ENCODE measurements at places on chromosomes 3 and 15. TPM values are rescaled to one million over a fixed set of nuclear protein-coding genes. Genes with fewer than 3 reads are reported as not detected.
A peak's percentile ranks its signal among the peaks of the same experiment; 100 is the strongest.

DNA sequence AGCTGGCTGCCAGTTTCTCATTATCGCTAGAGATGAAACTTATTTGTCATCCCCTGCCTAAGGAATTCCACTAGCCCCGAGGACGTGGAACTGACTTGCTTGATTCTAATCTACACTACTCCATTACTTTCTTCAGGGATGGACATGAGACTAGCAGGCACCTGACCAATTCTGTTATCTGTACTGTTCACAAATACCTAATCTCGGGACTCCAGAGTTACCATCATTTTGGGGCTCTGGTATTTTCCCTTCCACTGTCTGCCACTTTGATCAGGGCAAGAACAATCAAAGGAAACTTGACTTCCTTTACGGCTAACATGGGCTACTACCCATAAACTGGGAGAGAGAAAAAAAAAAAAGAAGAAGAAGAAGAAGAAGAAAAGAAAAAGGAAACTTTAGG, 27.8 kb downstream of the BMF start:
- no peak for DNase-seq

DNA sequence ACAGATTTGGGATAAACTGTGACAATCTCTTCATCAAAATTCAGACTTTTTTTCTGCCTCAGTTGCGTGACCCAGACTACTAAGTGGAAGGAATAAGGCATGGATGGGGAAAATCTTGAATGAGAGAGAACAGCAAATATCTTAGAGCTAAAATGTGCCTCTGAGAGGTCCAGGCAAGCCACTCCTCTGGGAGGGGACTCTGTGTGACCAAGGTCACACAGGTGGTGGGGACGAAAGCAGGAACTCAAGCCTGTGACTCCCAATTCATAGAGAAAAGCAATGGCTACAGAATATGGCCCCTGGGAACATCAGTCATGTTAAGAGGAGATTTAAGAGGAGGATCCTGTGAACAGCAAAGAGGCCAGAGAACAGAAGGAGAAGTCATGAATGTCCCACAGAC, 268.1 kb downstream of the FOXP1 start:
- DNase-seq = no peak

- no peak for DNase-seq
These were observed 486.0 kb upstream of the TPRG1 start for GRCh38 chr3:188685789-188686188.

GRCh38 chr15:81282606-81282895, 41.4 kb downstream of the STARD5 start:
- DNase-seq = no peak

DNA sequence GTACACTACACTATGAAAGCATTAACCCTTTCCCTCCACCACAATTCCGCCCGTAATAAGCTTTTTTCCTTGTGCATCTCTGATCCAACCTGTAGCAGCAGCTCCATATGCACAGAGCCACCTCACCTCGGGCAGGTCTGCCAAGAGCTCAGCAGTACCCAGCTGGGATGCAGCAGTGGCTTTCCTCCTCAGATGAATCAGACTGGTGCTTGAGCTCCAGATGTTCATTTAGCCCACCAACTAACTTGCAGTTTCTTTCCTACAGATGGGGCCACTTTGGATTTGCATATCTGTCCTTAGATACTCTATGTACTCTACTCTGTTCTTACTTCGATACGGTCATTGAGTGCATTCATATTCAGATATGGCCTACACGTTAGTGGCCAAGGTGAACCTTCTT, 14.8 kb upstream of the FSIP1 start:
- no peak for DNase-seq

DNA sequence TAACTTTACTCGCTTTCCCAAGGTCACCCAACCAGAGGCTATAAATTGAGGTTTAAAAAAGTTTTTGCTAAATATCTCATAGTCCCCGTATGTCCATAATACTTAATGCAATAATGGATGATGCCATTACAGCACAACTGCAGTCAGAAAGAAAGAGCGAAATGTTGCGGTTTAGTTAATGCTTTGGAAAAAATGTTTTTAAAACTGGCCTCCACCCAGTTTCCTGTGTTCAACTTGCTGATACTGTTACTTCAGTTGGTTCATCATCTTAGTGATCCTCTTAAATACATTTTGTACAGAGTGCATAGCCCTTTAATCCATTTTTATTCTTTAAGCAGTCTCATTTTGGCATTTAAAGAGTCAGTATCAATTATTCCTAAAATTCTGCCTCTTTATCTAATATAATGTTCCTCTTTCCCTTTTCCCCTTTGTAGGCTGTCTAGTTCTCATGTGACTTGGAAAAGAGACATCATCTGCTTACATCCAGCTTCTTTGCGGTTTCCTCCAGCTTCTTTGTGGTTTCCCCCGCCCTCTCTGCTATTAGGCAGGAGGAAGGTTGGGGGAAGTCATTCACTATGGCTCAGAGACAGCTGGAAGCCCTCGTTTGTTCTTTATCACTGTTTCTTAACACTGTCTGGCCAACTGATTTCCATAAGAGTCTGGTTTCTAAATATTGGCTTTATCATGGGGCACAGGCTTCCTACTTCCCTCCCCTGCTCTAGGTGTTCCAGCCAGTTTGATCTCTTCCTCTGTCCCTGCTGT, 154.3 kb downstream of the GOLIM4 start:
- no peak for DNase-seq

- no peak for DNase-seq
These were observed 1.9 kb upstream of the DISP2 start for GRCh38 chr15:40355976-40356585.

DNA sequence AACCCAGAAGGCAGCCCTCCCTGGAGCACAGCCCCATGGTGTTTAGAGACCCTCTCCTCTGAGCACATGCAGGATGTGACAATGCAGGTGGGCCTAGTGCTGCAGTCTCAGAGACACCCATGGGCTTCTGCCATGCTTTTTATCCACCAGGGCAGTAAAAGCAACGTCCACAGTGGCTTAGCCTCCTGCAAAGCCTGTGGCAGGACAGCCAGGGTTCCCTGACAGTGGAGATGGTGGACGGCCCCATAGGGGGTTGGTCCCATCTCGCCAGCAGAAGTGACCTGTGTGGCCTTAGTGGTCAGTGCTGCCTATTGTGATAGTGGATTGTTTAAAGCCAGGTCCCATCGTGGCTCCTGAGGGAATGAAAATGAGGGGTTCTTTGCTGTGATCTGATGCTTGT, 46.6 kb downstream of the APBA2 start:
- DNase-seq = no peak

DNA sequence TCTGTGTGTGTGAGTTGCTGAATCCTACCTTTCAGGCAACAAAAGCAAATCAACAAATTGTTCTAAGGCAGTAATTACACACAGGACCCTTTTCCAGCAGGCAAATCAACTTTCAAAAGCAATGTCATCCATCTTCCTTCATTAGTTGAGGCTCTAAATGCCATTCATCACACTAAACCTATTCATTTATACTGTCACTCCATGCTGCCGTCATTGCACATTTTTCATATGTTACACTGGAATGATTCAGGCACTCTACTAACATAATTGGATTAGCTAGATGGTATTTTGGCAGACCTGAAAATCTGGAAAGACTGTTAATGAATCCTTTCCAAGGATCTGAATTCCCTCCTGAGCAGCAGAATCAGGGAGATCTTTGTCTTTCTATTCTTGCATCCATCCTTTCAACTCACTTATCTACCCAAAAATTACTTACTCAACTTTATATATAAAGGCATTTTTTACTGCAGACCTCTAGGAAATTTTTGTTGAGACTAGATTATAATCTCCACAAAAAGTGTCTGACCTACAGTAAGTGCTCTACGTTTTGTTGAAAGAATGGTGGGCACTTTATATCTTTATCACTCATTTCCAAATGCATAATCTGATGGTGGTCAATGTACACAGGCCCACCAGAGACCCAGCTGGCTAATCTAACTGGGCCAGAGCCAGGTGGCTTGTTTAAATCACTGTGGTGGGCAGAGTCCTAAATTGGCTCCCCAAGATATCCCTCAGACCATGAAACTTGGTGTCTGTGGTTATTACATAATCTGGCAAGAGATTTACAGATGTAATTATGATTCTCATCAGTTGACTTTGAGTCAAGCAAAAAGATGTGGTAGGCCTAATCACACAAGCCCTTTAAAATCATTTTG, 25.0 kb downstream of the MIX23 start:
- DNase-seq = no peak

GRCh38 chr3:37642670-37643598, 218.7 kb upstream of the CTDSPL start:
- DNase-seq = no peak

- DNase-seq = no peak
These were observed 21.3 kb downstream of the MME start for GRCh38 chr3:155101398-155101797.

DNA sequence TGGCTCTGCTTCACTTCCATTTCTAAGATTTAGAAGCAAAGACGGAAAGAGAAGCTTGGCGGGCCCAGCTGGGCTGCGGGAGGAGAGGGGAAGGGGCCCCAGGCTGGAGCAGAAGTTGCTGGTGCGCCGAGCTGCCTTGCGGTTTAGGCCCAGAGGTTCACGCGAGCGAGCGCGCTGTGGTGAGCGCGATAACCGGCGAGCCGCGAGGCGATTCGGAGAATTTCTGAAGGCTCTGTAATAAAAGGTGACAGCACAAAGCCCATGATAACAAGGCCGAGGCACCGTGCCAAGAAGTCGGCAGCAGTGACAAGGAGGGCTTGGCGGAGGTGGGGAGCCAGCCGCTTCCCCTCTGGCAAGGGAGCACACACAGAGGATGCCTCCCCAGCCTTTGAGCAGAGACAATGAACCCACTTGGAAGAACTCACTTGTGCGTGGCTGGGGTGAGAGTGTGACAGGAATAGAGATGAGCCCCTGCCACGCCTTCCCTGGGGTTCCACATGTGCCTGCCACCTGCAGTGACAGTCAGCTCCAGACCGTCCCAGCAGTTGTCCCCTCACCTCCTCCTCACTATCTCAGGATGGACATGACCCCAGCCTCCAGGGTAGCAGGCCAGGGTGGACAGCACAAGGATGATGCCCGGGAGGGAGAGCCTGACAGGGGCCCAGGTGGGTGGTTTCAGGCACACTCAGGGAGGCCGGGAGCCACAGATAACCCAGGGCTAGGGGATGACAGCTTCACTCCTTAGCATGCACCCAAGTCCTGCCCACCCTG, 315.2 kb downstream of the UACA start:
- no peak for DNase-seq

GRCh38 chr3:71530903-71531530, 52.5 kb downstream of the FOXP1 start:
- DNase-seq = no peak

- no peak for DNase-seq
These were observed 7.9 kb upstream of the PIK3CB start for GRCh38 chr3:138842483-138843188.

GRCh38 chr3:24145981-24146822, 201.1 kb downstream of the NR1D2 start:
- no peak for DNase-seq

- DNase-seq = peak; percentile 91
These were observed 324.2 kb upstream of the TGFBR2 start for GRCh38 chr3:30282154-30282696.

DNA sequence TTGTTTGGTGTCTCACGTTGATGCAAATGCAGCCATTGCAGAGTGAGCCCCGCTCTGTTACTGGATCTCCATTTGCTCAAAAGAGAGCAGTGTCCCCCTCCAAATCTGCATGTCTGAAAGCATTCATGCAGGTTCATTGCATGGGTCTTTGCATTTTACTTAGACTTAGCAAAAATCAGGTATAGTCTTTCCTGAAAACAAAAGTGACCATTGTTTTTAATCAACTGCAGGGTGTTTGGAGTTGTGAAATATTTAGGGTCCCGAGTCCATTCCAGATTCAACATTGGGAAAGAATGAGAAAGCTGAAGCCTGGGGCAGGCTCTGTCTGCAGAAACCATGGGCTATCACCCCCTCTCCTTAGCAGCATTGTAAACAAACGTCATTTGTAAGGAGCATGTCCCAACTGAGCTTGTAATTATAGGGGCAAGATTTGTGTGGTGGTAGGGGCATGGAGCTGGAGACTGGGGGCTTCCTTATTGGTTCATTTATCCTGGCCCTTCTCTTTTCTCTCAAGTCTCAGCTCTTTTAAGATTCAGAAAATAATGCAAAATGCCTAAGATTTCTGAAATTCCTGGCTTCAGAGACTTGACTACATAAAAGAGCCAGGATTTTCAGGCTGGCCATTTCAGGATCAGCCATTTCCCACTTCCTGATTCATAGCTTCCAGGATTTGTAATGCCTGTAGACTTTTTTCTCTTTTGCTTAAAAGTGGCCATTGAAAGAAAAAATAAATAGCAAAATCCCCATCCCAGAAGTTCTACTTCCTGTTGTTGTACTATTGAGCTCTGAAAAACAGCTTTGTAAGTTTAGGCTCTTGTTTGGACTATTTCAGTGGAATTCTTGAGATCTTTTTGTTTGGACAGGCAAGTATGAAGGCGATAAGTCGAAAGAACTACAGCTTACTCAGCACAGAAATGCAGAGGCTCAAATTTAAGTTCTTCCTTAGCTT, 23.0 kb downstream of the IGF1R start:
- no peak for DNase-seq

DNA sequence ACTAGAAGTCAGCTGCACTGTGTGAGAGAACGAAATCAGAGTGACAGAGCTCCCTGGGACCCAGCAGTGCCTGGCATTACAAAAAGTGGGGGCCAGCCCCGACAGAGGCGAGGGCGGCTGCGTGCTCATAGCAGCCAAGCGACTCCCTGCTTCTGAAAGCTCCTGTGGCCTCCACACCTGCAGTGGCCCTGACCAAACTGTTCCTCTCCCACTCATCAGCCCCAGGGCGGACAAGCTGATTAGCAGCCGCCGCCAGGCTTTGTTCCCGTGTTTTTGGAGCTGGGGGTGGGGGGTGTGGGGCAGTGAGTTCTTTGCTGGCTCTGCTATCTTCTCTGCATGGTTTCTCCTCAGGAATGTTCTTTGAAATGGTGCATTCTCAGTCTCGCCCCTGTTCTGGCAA, 58.1 kb downstream of the DGKG start:
- DNase-seq = no peak

GRCh38 chr3:178439504-178439903, 96.7 kb upstream of the KCNMB2 start:
- DNase-seq = no peak

DNA sequence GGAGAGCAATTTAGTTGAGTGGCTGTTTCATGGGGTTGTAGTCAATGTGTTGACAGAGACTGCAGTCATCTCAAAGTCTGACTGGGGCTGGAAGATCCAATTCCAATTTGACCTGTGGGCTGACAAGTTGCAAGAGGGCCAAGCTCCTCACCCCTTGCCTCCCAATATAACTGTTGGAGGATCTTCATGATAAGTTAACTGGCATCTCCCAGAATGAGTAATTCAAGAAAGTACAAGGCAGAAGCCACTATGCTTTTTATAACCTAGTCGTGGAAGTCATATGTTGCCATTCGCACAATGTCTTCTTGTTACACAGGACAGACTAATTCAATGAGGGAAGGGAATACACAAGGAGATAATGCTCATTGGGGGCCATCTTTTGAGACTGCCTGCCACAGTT, 29.1 kb downstream of the GPR15 start:
- DNase-seq = no peak

- no peak for DNase-seq
These were observed 5.5 kb upstream of the EHD4 start for GRCh38 chr15:41977757-41978383.

RTP2 gene
- not detected for total RNA-seq

FOXL2 gene
- not detected for total RNA-seq

LRRK1 gene
- 21.6 TPM for total RNA-seq

PAQR9 gene
- 0.17 TPM for total RNA-seq

HRG gene
- total RNA-seq = 0.42 TPM

CILP gene
- total RNA-seq = not detected

PRSS50 gene
- total RNA-seq = not detected

SCN11A gene
- total RNA-seq = 0.05 TPM

CHRD gene
- 8.0 TPM for total RNA-seq

C3orf20 gene
- 0.20 TPM for total RNA-seq

CCDC39 gene
- total RNA-seq = not detected

FANCD2OS gene
- total RNA-seq = not detected

CFAP100 gene
- total RNA-seq = not detected

PIERCE2 gene
- 2.0 TPM for total RNA-seq
